ENCODE measurements at places on chromosomes 5 and 9. TPM values are rescaled to one million over a fixed set of nuclear protein-coding genes. Genes with fewer than 3 reads are reported as not detected.

Gene PPP2R2B
- 0.85 TPM for total RNA-seq

GRCh38 chr9:103041961-103042360 lies 46.8 kb downstream of the CYLC2 start:
- no peak for DNase-seq

Gene IFNE
- not detected for total RNA-seq

DNA sequence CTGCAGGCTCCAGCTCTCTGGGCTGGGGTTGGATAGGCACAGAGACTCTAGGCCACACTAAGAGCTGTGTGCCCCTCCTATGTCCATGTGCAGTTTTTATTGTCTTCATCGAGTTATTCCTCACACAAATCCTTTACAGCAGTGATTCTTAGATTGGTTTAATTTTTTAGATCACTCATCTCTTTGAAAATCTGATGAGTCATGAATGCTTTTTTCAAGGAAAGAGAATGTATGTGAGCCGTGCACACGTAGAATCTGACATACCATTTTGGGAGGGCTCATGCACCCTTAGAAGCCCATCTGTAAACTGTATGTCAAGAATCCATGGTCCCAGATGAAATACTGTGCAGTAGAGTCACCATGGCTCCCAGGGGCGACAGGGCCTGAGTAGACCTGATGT lies 100.7 kb upstream of the S1PR3 start:
- DNase-seq = no peak

Gene HSD17B3
- not detected for total RNA-seq

DNA sequence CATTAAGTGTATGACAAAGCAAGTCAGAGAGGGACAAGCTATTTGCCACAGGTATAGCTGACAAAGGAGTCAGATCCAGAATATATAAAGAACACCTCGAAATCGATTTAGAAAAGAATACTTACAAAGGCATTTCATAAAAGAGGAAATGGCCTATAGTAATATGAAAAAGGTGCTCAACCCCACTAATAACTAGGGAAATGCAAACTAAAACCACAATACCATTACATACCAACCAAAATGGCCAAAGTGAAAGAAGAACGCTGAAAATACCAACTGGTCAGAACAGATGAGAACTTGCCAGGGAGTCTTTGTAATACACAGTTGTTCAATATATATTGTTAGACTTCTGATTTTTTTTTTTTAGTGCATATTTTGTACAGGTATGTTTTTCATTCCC lies 152.9 kb downstream of the CDC42SE2 start:
- DNase-seq = no peak

All from activated CD4-positive, alpha-beta T cell treated with anti-CD3 and anti-CD28 coated beads for 36 hours (primary cell).